Stimulated activated CD4-positive, alpha-beta T cell treated with anti-CD3 and anti-CD28 coated beads, Interleukin-1b, Interleukin-23, amount 100 ng/mL, for 1 hour (primary cell): ENCODE measurements at places on chromosomes 16 and 17.

- DNase-seq, result no peak
These were observed 11.4 kb downstream of the CTNS start for GRCh38 chr17:3647769-3648555.

DNA sequence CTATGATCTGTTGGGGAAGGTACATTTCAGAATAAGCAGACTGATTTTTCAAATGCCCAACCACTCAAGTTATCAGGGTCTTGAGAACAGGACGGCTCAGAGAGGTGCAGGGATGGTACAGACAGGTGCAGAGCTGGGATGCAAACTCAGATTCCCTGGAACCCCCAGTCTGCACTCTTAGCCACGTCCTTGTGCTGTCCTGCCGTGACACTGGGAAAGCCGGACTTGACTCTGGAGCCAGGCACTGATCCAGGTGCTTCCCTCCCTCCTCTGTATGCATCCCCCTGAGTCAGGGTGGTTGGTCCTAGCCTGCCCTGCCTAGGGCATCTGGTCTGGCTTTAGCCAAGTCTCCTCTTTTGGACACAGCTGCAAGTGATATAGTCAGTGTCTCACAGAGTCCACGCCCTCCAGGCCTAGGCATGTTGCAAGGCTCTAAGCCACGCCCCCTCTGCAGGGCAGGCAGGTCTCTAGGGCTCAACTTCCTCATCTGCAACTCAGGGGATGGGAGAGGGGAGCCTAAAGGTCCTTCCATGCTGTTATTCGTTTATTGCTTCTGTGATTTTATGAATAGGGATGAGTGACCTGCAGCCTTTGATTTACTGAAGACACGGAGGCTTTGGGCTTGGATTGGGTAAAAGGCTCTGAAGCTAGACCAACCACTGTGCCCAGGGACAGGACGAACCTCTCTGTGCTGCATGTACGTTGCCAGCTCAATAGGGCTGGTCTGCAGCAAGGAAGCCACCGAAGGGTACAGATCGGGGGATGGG lies 97.3 kb downstream of the SDK2 start:
- DNase-seq, result no peak

DNA sequence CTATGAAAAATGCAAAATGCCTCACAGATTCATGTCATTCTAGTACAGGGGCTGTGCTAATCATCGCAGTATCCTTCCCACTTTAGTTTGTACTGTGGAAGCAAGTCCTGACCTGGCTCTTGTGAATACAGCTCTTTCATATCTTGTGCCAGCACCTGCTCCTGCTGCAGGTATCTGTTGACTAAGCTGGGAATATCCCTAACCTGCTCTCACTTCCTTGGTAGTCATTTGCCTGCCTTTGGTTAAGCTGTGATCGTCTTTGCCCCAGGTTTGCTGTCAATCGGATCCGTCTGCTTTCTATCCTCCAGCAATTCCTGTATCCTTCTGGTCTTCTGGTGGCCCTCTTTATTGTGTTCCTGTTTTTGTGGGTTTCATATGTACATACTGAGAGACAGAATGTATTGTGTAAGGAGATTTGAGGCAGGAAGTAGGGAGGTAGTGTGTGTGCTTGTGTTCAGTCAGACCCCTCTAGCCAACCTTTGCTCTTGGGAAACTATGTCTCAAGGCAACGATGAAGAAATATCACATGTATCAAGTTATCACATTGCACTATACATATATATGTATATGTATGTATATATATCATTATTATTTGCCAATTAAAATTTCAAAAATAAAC lies 7.7 kb upstream of the GINS3 start:
- DNase-seq, result no peak

DNA sequence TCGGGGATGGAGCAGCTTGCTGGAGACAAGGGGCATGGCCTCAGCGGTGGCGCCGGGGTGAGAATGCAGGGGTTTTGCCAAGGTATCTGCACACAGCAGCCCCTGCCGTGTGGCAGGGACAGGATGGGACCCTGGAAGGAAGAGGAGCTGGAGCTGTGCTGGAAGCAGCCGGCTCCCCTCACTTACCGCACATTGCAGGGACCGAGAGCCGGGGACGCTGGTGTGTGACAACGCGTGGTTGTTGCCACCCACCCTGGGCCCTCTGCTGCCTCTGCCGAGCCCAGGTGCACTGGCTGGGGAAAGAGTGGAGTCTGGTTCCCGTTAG lies 3.0 kb downstream of the NUBP2 start:
- DNase-seq, result no peak

- DNase-seq, result no peak
These were observed 143.0 kb downstream of the SNX29 start for GRCh38 chr16:12119562-12119961.

GRCh38 chr16:65634291-65634690 lies 512.4 kb upstream of the CDH11 start:
- no peak for DNase-seq

DNA sequence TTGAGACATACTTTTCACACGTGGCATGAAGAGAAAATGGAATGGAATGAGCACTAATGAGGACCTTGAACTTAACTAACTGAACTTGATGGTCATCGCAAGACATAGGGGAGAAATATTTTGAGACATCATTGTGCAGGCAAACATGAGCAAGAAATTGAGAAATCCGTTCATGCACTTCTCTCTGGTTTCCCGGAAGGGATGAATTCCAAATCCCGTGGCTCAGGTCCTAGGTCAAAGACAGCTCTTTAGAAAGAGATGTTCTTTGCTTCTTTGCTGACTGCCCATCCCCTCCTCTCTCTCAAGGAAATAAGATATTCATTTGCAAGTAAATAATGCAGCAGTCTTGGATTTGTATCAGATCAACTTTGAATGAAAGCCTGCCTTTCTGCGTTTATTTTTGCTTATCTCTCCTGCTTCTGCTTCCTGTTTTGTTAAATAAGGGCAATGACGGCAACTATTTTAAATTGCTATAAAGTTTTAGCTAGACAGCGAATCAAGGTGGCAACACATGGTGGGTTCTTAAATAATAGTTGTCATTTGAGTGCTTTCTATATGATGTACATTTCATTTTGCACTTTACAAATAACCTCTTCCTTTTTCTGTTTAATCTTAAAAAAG lies 657.8 kb downstream of the MAF start:
- no peak for DNase-seq

DNA sequence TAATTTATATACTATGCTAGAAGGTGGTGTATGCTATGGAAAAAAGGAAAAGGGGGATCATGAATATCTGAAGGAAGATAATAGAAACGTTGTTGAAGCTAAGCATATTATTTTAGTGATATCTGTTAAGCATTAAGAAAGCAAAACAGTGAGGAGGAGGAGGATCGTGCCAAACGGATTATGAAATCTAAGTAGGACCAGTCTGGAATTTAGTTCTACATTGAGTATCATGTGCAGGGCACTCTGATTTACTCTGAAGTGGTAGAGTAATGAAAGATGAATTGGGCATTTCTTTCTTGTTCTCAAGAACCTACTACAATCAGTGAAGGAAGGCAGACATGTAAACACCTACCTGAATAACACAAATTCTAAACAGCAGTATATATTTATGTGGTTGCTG lies 195.3 kb downstream of the CYB561 start:
- no peak for DNase-seq

GRCh38 chr16:75103994-75104393 lies 12.6 kb downstream of the LDHD start:
- DNase-seq, result no peak

GRCh38 chr17:19342611-19343255 lies 19.8 kb downstream of the B9D1 start:
- DNase-seq, result no peak

DNA sequence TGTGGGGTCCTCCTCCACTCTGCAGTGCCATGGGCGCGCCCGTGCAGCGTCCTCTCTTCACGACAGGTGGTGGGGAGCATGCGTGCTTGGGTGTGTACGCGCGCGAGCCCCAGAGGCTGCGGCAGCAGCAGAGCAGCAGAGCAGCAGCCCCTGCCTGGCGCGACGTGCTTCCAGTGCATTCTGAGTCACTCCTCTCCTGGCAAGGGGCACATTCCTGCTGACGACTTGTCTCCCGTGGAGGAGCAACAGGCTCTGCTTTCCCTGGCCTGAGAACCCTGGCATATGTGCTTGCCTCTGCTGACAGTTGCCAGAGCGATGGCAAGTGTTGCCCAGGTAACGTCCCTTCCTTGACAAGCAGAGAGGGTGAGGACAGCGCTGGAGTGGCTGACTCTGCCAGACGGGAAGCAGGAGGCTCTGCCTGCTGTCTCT lies 133.8 kb upstream of the PLCG2 start:
- DNase-seq, result no peak
